Natural killer cell (primary cell): ENCODE measurements at places on chromosomes 7 and 10. TPM values are rescaled to one million over a fixed set of nuclear protein-coding genes. Genes with fewer than 3 reads are reported as not detected.

The CNPY1 gene
- total RNA-seq, result not detected

The HECW1 gene
- not detected for total RNA-seq

The ASZ1 gene
- total RNA-seq, result not detected

The LRRC18 gene
- total RNA-seq, result not detected

The EPHB4 gene
- total RNA-seq, result 1.5 TPM

The WDR86 gene
- 2.1 TPM for total RNA-seq

The LRRC17 gene
- not detected for total RNA-seq

The TSC22D4 gene
- 140 TPM for total RNA-seq

DNA sequence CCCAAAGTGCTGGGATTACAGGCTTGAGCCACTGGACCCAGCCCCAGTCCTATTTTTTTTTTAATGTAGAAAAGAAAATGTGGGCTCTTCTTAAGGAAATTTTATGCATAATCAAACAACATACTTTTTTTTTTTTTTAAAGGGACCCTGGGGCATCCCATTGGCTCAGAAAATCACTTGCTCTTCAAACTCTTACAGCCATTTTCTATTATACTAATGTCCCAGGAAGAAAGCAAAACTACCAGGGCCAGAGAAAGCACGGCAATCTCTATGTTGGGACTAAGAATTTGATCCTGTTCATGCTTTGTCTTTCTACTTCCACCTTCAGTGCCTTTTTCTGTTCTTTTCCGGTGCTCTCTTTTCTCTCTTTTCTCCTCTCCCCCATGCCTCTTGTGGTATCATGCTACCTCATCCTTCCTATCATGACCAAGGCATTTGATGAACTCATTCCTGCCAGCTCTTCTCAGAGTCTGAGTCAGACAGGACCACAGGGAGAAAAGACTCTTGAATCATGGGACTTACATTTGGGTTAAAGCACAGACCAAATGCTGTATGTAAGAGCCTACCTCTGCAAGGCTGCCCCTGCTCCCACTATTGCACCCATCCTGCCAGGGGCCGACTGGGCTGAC, 76.4 kb upstream of the CCNY start:
- H3K4me3 ChIP-seq, result no peak overlapping the region
- H3K36me3 ChIP-seq, result no peaks in the 10 kb centered on the region
- DNase-seq, result no peak
- no peaks in the 10 kb centered on the region for H3K27me3 ChIP-seq

DNA sequence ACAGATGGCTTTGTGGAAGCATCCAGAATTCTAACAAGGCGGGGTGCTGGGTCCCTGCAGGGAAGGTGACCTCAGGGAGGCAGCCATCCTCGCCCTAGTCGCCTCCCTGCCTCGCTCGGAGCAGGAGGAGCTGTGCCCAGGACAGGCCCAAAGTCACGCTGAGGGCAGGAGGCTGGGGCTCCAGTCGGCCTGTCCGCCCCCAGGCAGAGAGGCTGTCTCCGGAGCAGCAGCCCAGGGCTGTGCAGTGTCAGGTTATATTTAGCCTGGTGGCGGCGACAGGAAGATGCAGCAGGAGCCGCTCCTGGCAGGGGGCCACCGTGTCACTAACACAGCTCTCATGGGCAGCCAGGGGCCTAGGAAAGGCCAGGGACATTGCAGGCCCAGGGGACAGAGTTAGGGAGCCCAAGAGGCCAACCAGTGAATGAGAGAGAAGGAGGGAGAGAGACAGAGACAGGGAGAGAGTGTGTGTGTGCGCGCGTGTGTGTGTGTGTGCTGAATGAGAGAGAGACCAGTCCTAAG, 13.5 kb downstream of the KCNH2 start:
- H3K27ac ChIP-seq, result no peak overlapping the region
- H3K4me1 ChIP-seq, result peaks cover 4% of the 10 kb centered on the region
- H3K27me3 ChIP-seq, result peaks cover 9% of the 10 kb centered on the region
- no peak overlapping the region for H3K4me3 ChIP-seq
- DNase-seq, result no peak

DNA sequence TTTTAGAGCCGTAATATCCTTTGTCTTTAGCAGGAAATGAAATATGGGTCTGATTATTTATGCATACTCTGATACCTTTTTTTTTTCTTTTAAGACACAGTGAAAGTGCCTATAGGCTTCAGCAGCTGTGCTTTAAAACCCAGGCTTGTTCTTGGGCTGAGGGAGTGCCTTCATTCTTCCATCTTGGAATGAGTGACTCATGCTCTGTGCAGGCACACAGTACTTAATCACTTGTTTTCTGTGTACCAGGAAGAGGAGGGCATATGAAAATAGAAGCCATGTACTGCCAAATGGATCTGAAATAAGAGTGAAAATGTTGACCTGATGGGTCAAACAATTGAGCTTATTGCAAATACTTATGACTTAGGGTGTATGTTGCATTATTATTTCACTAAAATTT, 12.0 kb downstream of the INPP5F start:
- no peak overlapping the region for H3K27ac ChIP-seq
- DNase-seq, result no peak
- no peak overlapping the region for H3K4me3 ChIP-seq
- peaks cover 3% of the 10 kb centered on the region for H3K4me1 ChIP-seq
- no peaks in the 10 kb centered on the region for H3K27me3 ChIP-seq

GRCh38 chr10:80966326-80966986, 428.8 kb downstream of the SH2D4B start:
- no peak overlapping the region for H3K4me3 ChIP-seq
- no peak for DNase-seq
- H3K4me1 ChIP-seq, result no peaks in the 10 kb centered on the region
- no peak overlapping the region for H3K27ac ChIP-seq
- no peaks in the 10 kb centered on the region for H3K27me3 ChIP-seq
- no peaks in the 10 kb centered on the region for H3K36me3 ChIP-seq

- H3K36me3 ChIP-seq, result peaks cover 22% of the 10 kb centered on the region
- H3K27me3 ChIP-seq, result no peaks in the 10 kb centered on the region
- no peak for DNase-seq
Observed at GRCh38 chr10:91976317-91977051, 52.9 kb downstream of the BTAF1 start.
